ENCODE measurements at places on chromosomes 6 and 20.

- no peak for DNase-seq
Measured at GRCh38 chr6:3489961-3490624, 33.2 kb upstream of the SLC22A23 start.

DNA sequence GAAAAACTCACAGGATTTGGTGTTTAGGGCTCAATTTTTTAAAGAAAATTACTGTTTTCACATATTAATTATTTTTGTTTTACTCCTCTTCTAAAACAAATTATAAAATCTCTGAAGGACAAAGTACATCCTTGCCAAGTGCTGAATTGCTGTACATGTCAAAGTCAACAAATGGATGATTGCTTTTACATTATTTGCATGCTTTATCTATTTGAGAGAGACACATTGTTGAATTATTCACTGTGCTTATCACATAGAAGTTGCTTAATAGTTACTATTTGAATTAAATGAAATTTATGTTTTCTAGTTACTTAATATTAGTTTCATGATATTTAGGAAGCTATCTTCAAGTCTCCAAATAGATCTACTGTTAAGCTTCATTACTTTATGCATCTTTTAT, 318.6 kb upstream of the PTCHD4 start:
- DNase-seq, result no peak

DNA sequence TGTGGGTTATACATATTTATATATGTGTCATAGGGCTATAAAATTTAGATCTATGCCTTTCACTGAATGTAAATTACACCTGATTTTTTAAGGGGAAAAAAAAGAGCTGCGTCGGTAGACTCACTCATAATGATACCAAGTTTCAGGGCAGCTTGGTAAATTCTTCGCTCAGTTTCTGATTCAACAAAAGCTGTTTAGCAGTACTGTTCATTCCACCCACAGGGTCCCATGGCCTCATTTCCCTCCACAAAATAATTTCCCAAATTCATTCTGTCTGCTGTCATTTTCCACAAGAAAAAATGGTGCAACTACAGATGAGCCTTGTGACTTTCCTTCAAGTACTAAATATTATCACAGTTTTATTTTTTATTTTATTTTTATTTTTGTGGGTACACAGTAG, 63.7 kb downstream of the PAK5 start:
- no peak for DNase-seq

DNA sequence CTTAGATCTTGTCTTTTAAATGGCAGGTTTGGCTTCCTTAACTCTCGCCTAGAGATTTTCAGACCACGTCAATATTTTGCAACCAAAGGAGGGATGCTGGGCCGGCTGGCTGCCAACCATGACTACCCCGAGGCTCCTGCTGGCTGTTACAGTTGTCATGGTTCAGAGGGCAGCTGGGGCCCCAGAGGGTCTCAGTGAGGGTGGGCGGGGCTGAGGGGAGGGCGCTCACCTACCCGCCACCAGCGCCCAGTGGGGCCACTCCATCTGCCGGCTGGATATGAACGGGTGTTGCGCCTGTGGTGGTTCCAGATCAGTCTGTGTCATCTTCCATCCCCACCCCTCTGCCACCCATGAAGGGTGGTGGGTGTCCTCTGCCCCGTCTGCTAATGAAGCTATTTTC, 12.3 kb downstream of the GPR31 start:
- no peak for DNase-seq

GRCh38 chr6:30885999-30886896, 1.9 kb downstream of the DDR1 start:
- DNase-seq, result no peak

DNA sequence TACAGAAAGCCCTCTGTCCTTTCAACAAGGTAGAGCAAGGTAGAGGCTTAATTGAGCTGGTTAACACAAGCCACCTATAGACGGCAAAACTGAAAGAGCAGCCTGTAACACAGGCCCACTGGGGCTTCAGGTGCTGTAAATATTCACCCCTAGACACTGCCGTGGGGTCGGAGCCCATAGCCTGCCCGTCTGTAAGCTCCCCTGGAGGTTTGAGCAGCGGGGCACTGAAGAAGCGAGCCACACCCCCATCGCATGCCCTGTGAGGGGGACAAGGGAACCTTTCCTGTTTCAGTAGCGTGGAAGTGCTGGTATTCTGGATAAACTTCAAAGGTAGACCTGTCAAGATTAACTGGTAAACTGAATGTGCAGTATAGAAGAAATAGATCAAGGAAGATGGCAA, 160.4 kb downstream of the TPBG start:
- no peak for DNase-seq

- DNase-seq, result no peak
Measured at GRCh38 chr6:82246370-82246769, 1.2 kb downstream of the IBTK start.

GRCh38 chr6:56168596-56168995, 78.8 kb downstream of the COL21A1 start:
- no peak for DNase-seq

DNA sequence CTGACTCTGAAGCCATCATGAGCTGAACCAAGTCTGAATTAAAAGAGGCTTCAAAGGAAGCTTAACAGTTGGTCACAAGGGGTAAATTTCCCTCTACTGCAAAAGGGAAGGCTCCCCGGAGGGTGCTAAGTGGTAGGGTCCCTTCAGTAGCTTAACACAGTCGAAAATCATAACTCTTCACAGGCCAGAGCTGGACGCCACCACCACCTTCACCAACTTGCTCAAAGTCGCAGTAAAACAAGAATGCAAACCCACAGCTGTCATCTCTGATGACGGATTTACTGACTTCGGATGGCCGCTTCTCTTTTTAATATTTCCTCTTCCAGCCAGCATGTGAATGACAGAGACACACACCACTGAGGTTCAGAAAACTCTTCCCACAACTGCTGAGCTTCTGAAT, 144.7 kb upstream of the FBXL4 start:
- DNase-seq, result no peak

DNA sequence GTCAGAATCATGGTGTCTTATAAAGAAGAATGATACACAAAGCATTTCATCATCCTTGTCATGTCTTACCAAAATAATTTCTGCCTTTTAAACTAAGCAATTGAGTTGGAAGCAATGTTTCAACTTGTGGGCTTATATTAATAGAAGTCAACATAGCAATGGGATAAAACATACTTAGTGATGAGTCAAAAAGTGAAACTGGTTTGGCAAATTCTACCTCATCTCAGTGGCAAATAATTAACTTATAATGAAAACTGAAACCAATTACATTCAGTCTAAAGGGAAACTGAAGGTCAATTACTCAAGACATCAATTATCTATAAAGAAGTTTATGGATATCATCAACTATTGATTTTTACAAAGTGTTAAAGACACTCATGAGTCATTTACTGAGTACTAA, 463.8 kb downstream of the BMP2 start:
- no peak for DNase-seq

GRCh38 chr6:131524695-131525336, 48.2 kb upstream of the ARG1 start:
- DNase-seq, result no peak

DNA sequence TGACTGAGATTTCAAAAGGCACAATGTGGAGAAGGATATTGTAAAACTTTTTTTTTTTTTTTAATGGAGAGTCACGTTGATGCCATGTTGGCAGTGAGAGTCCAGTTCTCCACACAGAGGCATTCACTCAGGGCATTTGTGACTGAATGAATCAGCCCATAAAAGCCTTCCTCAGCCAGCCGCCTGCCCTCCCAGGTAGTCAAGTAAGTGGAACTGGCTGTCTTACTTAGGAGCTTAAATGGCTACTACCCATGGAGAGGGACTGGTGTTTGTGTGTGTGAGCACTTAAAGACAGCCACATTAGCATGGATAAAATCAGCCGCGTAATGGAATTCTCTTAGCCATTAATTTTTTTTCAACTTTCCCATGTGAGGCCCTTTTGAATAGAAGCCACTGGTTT, 12.6 kb downstream of the AAR2 start:
- DNase-seq, result no peak

- DNase-seq, result no peak
Measured at GRCh38 chr6:54800050-54800600, 46.4 kb upstream of the FAM83B start.

DNA sequence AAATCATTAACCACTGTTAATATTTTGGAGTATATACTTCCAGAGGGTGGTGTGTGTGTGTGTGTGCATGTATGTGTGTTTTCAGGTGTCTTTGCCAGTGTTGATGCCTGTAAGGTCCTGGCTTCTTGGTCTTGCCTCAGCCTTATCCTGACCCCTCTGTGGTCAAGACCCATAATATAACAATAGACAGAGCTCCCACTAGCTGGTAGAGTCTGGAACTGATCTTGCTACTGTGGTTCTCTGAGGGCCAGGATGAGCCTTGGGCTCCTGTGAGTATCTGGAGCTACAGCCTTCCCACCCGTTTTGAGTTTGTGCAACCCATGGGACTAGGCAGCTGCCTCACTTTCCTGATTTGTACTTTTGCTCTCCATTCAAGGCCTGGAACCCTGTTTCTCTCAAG, 191.0 kb downstream of the IBTK start:
- no peak for DNase-seq

- no peak for DNase-seq
Measured at GRCh38 chr6:118319894-118320649, 228.0 kb upstream of the PLN start.

DNA sequence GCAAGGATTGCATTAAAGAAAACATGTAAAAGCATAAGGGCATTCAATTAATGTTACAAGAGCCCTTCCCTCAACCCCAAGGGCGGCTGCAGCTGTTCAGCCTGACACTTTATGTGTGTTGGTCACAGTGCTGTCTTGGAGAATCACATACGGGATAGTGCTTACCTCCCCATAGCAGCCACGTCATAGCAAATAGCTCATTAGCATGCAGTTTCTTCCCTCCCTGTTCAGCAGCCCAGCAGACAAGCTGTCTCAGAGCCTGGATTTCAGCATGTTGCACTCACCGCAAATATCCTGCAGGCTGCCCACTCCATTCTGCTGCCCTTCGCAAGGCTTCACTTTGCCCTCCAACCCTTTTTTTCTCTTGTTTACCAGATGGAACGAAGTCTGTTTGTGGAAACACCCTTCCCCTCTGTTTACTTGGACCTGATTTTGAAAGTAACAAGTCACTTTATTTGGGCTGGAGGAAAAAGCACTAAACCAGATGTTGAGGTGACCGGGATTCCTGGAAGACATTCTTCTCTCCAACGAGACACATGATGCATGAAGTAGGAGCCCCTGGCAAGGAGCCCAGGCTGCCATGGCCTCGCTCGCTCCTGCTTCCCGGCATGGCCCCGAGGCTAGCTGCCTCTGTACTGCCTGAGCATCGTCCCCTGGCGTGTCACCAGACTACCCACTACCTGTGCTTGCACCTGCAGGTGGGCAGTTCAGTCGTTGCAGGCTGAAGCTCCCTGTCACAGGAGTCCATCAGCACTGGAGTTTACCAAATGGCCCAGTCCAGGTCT, 151.6 kb upstream of the GMDS start:
- no peak for DNase-seq

DNA sequence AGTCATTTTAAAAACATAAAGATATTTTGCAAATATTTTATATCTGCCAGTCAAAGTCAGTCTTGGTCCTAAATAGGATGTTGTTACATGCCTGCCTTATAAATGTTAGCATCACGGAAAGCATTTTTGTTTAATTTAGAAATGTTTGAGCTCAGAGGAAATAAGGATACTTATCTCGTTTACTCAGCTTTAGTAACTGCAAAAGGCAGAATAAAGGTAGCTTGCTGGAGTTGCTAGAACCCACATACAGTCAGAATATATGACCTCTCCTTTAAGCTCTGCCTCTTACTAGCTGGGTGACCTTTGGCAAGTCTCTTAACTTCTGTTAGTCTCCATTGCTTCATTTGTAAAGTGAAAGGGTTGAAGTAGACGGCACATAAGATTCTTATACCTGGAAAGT, 867.3 kb downstream of the KIF16B start:
- no peak for DNase-seq

DNA sequence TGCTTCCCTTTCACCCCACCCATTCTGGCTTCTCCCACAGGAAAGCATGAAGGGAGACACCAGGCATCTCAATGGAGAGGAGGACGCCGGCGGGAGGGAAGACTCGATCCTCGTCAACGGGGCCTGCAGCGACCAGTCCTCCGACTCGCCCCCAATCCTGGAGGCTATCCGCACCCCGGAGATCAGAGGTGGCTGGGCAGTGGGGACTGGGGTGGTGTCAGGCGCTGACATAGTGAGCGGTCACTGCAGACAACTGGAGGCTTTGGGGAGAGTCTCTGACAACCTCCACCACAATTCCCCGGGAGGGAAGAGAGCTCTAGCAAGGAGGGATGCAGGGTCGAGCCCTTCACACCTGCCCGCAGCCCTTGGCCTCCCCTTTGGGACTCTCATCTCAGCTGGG, 18.1 kb downstream of the DNMT3B start:
- no peak for DNase-seq

- no peak for DNase-seq
Measured at GRCh38 chr6:113625850-113626249, 231.3 kb upstream of the MARCKS start.

DNA sequence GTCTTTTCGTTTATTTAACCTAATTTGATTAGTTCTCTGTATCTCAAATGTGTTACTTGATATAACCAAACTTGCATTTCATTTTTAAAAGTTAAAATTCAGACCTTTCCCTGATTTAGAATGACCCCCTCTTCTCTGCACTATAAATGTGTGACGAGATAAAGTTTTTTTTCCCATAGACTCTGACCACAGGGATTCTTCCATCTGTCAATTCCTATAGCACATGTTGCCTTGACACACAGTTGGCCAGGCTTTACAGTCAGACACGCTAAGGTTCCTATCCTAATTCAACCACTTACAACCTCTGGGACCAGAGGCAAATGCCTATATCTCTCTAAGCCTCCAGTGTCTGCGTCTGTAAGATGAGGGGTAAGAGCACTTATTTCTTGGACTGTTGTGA, 40.6 kb downstream of the KCNS1 start:
- no peak for DNase-seq

- no peak for DNase-seq
Measured at GRCh38 chr6:145329257-145329656, 406.1 kb downstream of the EPM2A start.

DNA sequence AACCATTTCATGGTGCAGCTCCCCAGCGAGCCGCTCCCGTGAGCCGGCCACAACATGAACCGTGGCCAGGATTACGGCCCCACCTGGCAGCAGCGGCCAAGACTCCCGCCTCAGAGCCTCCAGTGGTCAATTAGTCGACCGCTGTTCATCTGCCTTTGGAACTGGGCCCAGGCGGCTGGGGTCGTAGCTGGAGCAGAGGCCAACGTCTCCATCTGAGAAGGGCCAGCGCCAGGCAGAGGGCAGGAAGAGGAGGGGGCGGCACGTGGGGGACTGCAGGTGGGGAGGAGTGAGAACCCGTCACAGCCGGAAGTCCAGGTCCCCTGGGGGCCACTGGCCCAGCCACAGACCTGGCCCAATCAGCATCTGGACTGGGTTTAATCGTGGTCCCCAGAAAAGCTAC, 184.3 kb downstream of the TAF4 start:
- no peak for DNase-seq

DNA sequence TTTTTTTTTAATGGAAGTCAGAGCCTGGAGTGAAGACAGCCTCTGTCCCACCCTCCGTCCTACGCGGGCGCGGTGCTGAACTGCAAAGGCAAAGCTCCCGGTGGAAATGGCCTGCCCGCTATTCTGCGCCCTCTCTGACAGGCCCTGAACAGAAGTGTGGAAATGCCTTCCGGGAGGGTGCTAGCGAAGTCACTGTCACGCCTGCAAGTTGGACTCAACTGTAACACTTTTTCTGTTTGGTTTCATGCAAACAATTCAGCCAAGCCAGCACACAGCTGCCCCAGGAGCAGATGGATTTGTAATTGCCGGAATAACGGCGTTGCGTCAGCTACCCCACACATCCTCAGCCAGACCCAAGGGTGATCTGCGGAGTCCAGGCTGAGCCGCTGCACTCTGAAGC, 107.6 kb downstream of the PSMB1 start:
- no peak for DNase-seq

GRCh38 chr20:57682184-57683101, 27.4 kb downstream of the PMEPA1 start:
- no peak for DNase-seq
